ENCODE measurements at places on chromosomes 7 and 10.

DNA sequence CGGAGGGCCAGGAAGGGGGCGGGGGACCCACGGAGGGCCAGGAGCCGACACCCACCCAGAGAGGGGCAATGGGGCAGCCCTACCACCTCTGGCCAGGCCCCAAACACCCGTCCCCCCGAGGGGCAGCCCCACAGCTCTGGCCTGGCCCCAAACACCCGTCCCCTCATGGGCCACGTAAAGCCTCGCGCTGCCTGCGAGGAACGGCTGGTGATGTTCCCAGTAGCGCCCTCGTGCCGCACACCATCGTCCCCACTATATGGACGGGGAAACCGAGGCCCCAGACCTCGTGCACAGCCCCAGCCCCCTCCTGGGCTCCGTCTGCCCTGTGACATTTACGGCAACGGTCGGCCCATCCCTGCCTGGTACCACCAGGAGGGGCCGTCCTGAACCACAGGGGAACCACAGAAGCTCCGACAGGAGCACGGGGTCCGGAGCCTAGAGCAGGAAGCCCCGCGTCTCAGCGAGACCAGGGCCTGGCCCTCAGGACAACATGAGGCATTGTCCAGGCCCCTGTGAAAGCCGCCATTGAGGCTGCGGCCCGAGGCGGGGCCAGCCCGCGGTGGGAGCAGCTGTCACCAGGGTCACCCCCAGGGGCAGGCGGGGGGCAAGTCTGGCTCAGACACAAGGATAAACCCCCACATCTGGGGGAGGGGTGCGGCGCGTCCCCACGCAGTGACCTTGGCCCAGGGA, 35.6 kb downstream of the GET4 start:
- DNase-seq, result no peak

DNA sequence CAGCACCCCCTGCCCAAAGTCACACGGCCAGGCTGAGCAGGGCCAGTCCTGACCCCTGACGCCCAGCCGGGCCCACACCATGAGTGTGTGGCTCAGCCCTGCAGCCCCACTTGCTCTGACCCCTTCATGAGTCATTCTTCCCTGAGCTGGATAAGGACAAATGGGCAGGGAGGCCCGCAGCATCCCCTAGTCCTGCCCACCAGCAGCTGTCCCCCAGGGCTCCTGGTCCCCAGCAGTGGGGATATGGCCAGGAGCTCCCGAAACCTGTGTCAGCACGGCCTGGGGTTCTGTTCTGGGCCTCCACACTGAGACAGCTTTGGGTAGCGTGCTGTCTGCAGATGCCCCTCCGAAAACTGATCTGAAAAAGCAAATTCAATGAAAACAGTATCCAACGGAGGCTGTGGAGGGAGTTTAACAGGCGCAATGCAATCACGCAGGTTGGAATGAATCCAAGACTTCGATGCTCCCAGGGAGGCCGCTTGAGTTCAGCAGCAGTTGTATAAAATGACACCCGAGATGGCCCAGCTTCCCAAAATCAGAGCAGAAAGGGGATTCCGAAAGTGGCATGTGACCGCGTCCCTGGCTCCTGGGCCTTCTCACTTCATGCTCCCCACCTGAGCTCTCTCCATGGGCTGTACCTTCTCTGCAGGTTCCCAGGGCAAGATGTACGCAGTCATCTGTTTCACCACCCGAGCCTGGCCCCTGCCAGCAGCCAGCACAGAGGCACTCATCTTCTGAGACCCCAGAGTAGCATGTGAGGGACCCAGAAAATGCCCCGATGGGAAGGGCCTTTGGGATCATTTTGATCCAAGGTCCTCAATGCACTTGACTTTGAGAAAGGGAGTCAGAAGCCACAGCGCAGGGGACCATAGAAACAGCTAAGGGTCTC, 214.1 kb downstream of the USP6NL start:
- no peak for DNase-seq

DNA sequence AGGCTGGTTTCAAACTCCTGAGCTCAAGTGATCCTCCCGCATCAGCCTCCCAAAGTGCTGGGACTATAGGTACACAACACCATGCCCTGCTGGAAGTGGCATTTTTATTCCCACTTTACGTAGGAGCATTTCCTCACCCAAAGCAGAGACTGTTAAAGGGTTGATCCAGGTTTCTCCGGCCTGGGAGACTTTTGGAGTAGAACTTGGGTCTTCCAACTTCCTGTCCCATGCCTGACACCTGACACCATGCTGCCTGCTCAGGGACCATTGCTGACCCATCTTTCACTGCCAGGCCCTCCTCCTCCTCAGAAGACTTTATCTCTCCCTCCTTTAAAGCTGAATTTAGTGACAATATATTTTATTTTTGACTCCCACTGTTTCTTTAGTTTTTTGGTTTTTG, 302.0 kb upstream of the LYZL1 start:
- DNase-seq, result no peak

- no peak for DNase-seq
Observed at GRCh38 chr7:49839863-49840645, 66.6 kb downstream of the VWC2 start.

- DNase-seq, result no peak
Observed at GRCh38 chr10:86665868-86666267, 2.4 kb upstream of the LDB3 start.

DNA sequence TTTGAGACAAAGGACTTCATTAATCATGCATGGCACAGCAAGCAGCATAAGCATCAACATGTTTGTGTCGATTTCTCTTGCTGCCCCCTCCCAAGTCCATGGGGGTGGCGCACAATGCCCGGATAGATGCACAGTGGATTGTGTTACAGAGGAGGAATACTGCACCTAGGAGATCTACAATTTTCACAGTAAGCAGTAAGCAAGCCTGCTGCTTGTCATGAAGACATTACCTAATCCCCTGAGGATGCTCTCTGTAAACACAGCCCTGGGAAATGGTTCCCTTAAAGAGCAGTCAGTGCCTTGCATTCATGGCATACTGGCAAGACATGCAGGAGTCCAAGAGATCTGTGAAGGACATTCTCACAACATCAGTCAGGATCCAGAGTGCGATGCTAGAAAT, 137.7 kb downstream of the ETV1 start:
- DNase-seq, result no peak

GRCh38 chr7:38950309-38950708, 27.4 kb upstream of the POU6F2 start:
- DNase-seq, result no peak

DNA sequence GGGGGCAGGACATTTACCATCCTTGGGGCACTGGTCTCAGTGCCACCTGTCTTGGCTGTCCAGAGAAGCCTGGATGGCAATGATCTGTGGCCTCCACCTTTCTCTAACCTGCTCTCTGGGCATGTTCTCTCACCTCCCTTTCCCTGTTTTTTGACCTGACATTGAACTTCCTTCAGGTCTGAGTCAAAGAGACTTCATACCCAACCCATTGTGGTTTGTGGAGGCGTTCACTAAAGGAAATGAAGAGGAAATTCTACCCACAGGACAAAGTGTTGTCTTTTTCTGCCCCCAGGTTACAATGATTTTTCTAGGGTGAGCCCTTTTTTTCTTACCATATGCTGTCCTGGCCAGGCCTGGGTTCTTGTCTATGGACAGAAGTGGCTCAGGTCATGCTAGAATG, 76.6 kb downstream of the CYP26A1 start:
- no peak for DNase-seq

Data from memory B cell (primary cell).